ENCODE measurements at places on chromosomes 11 and 22.

GRCh38 chr11:44596525-44597276, 31.2 kb downstream of the CD82 start:
- no peak for DNase-seq

- DNase-seq, result no peak
These were observed 1.8 kb upstream of the RAB3IL1 start for GRCh38 chr11:61918938-61919704.

DNA sequence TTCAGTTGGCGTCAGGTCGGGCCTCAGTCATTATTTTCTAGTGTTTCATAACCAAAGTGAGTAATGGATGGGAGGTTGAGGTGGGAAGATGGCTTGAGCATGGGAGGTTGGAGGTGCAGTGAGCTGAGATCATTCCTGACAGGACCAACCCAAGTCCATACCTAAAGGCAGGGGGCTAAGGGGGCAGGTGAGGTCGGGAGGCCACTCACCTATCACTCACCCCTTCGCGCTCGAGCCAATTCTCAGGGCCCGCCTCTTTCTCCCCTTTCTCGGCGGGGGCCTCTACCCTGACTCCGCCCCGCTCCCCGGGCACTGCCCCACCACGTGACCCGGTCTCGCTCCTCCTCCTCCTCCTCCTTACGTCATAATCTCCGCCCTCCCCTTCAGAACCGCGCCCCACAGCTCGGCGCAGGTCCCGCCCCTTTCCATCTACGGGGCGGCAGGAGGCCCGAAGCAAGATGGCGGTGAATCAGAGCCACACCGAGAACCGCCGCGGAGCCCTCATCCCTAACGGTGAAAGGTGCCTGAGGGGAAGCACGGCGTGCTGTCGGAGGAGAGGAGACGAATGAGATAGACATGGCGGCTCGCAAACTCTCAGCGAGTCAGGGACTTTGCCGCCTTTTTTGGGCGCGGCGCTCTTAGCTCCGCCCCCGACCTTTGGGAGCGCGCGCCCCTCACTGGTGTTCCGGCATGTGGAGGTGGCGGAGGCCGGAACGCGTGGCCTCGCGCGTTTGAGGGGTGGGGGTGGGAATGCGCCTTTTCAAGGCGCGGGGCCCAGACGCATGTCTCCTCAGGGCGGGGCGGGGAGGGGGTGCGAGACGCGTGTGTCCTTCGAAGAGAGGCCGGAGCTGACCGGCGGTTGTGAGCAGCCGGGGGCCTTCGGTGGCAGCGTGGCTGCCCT, at the start of gene WBP2NL:
Gene WBP2NL, plus strand, starts transcription at position 428 of the 901 bp plus-strand sequence. Its CDS starts 31 bp downstream, at position 459.
- no peak for DNase-seq

GRCh38 chr22:28299753-28300152, 379.9 kb downstream of the TTC28 start:
- DNase-seq, result no peak

GRCh38 chr11:15288863-15289262, 174.1 kb downstream of the INSC start:
- DNase-seq, result no peak

GRCh38 chr22:26326803-26327202, 102.3 kb upstream of the ASPHD2 start:
- DNase-seq, result no peak

DNA sequence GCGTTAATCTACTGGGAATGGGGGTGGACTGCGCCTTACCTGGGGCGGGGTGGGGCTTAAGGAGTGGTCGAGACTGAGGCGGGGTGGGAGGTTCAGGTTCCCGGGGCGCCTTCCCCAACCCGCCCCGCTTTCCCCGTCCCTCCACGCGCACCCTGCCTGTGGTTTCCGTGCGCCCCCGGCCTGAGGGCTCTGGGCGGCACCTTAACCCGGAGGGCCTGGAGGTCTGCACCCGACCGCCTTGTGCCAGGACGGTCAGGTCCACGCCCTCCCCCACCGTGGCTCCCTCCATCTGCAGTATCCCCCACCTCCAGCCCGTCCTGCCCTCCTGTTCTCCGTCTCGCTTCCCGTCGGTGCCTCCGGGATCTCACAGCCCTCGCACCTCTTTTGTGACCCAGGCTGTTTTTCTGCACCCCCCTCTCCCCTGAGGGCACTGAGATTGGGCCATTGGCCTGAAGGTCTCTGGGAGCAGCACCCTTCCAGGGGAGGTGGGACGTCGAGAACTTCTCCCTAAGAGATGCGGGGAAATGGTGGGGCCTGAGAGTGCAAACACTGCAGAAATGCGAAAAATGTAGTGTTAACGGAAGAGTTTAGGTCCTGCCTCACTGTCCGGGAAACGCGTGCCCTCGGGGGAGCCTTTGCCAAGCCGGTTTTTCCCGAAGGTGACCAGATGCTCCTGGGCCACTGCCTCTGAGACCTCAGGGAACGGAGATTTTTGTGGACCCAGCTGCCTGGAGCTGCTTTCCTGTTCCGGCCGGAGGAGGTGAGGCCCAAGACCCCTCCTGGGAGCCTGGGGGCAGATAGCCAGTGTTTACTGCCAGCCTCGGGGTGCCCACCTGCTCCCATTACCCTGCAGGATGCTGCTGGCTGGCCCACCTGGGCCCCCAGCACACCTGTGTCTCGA, 1.2 kb upstream of the ASCL2 start:
- no peak for DNase-seq

GRCh38 chr11:65381716-65382032, 772 bp downstream of the SLC25A45 start:
- no peak for DNase-seq

DNA sequence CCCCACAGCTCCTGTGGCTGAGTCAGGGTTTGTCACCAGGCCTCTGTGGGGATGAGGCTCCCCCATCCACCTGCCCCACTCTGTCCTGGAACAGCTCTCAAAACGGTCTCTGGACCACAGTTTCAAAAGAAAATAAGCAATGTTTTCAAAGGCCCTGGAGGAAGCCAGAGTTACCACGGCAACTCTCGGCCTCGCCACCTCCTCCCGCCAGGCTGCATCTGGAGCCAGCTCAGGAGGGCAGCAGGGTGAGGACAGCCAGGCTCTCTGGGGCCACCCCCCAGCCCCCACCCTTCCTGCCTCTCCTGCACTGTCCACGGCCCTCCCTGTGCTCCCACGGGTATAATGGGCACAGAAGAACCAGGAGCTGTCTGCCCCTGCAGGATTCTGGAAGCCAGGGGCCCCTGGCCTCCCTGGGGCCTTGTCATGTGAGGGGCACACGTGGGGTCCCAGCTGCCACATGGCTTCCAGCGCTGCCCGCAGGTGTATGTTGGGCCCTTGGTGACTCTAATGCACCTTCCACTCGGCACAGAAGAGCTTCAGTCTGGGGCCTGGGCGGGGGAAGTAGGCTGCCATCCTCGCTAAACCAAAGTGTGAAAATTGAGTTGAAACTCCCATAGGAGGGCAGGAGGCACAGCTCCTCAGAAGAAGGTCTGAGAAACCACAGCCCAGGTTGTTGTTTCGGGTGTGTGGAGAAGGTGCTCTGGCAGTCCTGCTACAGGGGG, 10.3 kb downstream of the CD81 start:
- no peak for DNase-seq

Measured in NCI-H2107 (cell line).